ENCODE measurements at places on chromosomes 13 and 19.

DNA sequence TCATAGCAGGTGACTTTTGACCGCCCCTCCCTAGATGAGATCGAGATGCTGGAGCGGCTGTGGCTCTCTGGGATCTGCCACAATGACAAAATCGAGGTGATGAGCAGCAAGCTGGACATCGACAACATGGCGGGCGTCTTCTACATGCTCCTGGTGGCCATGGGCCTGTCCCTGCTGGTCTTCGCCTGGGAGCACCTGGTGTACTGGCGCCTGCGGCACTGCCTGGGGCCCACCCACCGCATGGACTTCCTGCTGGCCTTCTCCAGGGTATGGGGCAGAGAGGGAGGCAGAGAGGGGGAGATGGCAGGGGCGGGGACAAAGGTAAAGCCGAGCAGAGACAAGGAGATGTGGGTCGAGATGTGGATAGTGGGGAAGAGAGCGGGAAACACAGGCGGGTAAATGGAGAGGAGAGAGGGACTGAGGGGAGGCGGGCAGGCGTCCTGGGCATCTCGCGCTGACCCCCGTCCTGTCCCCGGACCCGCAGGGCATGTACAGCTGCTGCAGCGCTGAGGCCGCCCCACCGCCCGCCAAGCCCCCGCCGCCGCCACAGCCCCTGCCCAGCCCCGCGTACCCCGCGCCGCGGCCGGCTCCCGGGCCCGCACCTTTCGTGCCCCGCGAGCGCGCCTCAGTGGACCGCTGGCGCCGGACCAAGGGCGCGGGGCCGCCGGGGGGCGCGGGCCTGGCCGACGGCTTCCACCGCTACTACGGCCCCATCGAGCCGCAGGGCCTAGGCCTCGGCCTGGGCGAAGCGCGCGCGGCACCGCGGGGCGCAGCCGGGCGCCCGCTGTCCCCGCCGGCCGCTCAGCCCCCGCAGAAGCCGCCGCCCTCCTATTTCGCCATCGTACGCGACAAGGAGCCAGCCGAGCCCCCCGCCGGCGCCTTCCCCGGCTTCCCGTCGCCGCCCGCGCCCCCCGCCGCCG, 3.4 kb upstream of the GRWD1 start:
- no peak for DNase-seq

DNA sequence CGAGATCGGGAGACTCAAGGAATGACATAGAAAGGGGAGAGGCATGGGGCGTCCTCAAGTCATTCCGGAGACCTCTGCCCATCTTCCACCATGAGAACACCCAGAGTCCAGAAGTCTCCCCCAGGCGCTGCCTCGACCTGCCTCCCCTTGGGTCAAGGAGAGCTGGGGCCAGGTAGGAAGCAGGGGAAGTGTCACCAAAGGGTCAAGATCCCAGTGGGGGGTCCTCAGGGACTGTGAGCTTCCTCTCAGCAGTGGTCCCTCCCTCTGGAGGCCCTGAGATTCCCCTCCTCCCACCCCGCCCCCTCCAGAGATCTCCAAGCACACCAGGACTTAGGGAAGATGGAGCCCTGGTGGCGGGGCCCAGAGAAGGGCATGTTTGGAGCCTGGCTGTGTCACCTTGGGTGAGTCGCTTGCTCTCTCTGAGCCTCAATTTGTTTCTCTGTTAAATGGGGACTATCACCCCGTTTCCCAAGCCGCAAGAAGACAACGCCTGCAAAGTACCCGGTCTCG, 919 bp downstream of the DACT3 start:
- DNase-seq, result peak; percentile 17

DNA sequence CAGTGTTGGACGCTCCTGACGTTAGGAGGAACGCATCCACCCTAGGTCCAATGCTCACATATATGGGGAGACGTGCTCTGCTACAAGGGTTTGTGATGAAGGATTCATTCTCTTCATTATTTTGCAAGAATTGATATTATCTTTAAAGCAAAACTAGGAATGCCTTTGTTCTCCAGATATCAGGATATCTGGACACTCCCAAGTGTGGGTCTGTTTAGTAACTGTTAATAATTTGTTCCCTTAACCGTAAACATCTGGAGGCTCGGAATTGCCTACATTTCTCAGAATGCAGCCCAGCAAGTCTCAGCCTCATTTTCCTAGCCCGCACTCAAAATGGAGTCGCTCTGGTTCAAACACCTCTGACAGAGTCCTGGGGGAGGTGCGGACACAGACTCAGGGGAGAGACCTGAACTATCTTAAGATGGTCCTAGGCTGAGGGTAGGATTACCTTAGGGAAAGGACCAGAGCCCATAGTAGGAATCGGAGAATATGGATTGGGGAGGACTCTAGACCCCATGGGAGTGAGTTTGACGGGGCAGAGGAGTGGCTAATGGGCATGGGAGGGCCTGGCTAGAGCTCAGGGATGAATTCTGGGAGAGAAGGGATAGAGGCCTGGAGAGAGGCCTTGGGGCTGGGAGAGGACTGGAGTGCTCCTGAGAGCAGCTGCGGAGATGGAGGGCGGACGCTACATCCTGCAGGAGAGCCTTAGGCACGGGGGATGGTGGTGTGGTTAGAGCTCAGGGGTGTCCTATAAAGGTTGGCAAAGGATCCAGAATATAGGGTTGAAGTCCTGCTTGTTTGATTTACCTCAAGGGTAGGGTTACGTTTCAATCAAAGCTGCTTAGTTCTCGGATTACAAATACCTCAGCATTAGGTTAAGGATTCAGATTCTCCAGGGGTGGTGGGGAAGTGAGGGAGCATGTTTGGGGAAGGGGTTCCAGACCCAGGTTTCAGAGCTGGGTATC, 43.2 kb downstream of the ZNF331 start:
- no peak for DNase-seq

GRCh38 chr13:26971990-26972887, 199.4 kb downstream of the USP12 start:
- DNase-seq, result no peak

DNA sequence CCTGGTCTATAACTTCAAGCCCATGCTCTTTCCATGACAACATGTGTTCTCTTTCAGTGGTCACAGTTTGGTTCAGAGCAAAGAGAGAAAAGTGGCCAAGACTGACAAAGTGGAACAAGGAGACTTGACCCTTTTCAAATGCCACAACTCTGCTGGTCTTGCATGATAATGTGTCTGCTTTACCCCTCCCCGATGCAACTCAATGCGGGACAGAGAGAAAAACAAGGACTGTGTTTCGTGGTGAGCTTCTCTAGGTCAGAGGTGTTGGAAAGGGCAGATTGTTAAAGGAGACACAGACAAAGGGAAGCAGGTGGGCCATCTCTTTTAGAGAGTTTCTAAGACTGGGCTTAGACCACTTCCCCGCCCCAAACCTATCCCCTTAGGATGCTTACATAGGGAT, 61.6 kb upstream of the SERTM1 start:
- no peak for DNase-seq

DNA sequence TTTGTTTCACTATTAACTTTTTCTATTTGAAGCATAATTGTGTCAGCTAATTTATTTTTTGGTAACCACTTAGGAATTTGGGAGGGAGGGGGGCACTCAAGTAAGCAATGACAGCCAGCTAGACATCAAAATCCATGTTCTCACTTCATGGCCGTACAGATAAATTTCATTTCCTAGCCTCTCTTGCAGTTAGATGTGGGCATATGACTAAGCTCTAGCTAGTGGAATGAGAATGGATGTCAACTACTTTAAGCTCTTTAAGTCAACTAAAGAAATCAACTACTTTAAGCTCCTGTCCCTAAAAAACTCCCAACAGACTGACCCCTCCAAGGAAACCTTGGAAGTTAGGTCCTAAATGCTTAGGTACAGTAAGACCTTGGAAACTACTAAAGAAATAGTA, 92.0 kb downstream of the KCNRG start:
- DNase-seq, result no peak

DNA sequence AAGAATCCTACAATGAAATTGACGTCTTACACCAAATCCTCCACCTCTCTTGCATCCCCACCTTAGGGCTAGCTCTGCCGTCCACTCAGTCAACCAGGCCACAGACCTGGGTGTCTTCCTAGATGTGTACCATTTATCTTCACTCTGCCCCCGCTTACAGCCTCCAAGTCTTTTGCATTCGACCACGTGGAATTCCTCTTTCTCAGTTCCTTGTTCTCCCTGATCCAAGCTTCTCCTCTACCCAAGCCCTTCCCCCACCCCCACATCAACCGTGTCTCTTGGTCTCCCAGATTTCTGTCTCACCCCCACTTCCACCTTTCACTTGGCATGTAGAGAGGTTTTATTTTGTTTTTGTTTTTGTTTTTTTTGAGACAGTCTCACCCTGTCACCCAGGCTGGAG, 1.2 kb upstream of the DMWD start:
- no peak for DNase-seq

GRCh38 chr13:75226733-75227435, 255.1 kb downstream of the TBC1D4 start:
- no peak for DNase-seq

DNA sequence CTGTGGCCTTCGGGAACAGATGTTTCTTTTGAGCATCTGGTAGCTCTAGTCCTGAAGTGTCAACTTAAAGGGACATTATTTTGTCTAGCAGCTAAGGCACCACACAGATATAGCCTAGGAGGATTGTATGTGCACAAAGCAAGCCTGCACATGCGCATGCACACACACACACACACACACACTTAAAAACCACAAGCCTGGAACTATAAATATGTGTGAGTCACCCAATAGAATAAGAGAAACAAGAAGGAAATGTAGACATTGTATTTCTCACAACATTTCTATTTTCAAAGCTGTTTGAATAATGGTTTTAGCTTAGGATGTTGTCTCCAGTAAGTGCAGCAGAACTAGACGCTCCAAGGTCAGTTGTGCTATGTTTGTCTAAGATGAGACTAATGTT, 516.5 kb downstream of the SUCLA2 start:
- DNase-seq, result no peak

GRCh38 chr19:18605546-18606280, 886 bp downstream of the CRLF1 start:
- DNase-seq, result no peak

DNA sequence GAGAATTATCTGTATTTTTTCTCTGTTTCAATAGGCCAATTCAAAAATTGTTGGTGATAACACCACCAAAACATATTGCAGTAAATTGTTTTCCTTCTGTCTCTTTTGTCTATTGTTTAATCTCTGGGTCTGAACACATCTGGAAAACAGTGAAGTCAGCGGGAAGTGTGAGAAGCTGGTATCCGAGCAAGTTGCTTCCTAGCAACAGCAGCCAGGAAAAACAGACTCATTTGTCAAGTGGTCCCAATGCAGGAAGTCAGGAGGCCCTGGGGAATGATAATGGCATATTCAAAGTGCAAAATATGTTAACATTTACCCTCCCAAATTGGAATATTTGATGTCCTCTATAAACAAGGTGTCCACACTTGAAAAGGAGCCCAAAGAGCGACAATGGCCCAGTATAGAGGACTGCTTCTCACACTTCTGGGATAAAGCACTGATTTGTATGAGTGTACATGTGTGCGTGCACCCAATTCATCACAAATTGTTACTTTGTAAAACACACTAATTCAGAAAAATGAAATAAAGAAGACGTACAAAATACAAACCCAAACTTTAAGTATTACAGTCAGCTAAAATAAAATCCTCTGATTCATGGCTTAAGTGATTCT, 515.0 kb downstream of the TBC1D4 start:
- DNase-seq, result no peak

DNA sequence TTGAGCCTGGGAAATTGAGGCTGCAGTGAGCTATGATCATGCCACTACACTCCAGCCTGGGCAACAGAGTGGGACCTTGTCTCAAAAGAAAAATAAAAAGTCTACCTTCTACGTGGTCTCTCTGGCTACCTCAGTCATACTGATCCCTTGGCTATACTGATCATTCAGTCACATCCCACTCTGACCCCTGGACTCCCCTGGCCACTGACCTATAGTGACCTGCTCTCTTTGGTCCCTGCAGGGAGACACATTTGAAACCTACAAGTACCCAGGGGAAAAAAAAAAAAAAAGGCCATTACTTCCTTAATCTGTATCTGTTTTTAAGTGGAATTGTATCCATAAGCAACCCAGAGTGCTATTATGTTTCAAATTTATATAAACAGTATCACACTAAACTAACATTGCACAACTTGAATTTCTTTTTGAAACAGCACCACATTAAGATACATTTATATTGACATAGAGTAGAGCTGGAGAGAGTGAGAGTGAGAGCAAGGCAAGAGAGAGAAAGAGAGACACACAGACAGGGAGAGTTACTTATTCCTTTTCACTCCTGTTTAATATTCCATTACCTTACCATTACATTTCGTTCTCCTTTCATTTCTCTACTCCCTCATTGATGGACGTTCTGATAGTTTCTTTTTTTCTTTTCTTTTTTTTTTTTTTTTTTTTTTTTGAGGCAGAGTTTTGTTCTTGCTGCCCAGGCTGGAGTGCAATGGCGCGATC, 23.7 kb upstream of the CERS4 start:
- no peak for DNase-seq

- DNase-seq, result no peak
Measured at GRCh38 chr13:70723732-70724131, 615.5 kb upstream of the KLHL1 start.

GRCh38 chr13:113918981-113919701, 54.7 kb downstream of the C13orf46 start:
- DNase-seq, result no peak

GRCh38 chr13:60969656-60970055, 446.0 kb downstream of the PCDH20 start:
- no peak for DNase-seq

DNA sequence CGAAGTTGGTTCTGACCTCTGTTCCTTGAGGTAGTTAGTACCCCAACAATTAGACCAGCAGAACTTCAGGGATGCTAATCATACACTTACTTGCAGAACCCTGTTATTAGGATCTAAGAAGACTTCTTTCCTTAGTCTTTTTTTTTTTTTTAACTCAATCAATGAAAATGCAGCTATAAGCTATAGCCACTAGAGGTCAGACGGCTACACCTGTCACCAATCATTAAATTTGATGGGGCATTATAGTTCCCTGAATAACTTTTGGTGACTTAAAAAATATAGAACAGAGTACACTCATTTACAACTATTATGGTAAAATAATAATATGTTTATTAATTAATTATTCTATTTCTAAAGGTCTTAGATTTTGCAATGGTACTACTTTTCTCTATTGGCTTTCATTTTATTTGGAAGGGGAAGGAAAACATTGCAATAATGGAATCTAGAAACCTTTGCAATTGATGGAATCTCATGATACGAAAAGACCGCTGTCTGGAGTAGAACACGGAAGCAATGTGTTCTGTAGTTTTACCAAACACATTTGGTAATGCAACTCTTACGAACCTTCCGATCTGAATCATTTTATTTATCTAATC, 483.2 kb downstream of the DIAPH3 start:
- no peak for DNase-seq
